ENCODE measurements at places on chromosomes 6 and 20.
A peak's percentile ranks its signal among the peaks of the same experiment; 100 is the strongest.

GRCh38 chr6:155404937-155405336 is 50.7 kb downstream of the NOX3 start:
- no peak for DNase-seq

GRCh38 chr6:12000174-12000573 is 11.9 kb upstream of the HIVEP1 start:
- no peak for DNase-seq

DNA sequence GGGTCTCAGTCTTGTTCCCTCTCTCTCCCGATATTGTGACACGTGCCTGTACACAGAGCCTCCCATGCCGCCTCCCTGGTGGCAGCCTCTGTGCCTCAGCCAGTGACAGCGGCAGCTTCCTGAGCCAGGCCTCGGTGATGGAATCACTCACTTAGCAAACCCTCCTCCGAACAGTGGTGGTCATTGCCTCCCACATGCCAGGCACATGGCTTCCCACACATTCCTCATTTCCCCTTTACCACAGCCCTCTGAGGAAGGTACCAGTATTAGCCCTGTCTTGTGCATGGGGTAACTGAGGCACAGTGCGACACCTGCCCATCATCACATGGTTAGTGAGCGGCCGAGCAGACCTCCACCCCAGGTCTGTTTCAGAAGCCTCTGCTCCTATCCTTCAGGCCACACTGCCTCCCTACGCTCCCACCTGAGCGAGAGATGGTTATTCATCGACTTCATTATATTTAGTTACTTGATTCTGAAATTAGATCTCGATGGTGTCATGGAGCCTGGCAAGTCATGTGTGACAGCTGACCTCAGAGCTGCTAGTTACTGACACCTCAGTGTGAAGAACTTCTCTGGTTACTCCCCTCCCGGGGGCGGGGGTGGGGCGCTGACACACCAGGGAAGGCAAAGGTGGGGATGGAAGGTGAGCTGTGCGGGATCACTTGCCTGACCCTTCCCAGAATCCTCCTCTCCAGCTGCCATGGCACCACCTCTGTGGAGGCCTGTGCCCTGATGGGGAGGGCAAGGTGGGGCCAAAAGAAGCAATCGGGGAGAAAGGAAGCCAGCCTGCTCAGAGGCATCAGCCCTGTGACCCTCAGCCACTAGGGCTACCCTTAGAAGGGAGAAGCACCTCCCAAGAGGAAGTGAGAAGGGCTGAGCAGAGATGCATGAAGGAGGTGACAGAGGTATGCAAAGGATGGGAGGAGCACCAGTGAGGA is 17.9 kb downstream of the MDGA1 start:
- DNase-seq: no peak

DNA sequence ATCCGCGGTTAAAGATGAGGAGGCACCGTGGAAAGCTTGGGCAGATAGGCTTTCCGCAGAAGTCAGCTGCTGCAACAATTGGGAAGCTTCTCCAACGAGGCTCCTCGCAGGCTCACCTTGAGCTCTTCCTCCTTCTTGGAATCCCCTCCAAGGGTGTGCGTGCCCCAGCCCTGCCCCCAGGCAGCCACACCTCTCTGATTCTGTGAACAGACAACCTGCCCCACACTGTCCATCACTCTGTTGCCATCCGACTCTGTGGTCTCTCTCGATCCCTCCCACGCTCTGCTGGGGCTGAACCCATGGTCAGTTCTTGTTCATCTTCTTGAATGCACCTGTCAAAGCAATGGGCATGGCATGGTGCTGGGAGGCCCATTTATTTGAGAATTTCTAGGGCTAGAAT is 31.5 kb downstream of the PACSIN1 start:
- DNase-seq: no peak

DNA sequence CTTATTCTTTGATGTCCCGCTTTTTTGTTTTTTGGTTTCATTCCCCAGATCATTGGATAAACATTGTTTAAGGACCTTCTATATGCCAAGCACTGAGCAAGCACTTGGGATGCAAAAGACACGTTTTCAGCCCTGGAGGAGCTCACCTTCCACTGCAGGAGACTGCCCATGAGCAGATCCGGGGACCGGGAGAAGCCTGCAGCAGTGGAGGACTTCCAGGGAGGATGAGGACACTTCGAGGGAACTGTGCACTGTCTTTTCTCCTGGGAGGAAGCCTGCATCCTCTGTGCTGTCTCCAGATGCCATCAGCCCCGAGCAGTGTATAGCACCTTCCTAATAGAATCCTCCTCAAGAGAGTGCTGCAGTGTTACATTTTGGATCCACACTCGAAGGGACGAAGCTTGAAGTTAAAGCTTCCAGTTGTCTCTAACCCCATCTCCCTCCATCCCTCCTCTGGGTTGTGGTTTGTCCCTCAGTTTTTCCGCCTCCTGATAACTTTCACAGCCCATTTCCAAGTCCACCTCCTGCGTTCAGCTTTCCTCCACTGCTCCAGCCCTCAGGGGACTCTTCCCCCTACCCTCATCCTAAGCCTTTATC is 5.8 kb upstream of the KCNG1 start:
- no peak for DNase-seq

DNA sequence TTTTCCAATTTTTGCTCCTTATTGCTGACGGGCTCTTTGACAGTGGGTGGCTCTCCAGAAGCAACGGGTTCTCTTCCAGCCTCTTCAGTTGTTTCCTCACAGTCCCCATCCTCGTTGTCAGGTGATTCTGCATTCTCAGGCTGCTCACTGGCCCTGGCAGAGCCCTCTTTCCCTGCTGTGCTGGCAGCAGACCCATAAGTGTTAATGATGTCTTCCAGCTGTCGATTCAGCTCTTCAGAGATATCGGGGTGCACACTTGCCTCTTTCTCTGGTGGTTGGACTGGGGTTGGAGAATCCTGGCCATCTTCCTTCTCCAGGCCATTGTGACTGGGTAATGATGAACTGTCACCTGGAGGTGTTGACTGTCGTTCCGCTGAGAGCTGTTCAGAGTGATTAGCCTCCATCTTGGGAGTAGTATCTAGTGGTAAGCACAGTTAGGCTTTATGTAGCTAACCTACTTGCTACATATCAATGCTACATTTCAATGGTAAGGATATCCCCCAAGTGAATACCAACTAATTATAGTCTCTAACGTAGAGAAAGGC is 3.2 kb downstream of the TXLNB start:
- DNase-seq: no peak

DNA sequence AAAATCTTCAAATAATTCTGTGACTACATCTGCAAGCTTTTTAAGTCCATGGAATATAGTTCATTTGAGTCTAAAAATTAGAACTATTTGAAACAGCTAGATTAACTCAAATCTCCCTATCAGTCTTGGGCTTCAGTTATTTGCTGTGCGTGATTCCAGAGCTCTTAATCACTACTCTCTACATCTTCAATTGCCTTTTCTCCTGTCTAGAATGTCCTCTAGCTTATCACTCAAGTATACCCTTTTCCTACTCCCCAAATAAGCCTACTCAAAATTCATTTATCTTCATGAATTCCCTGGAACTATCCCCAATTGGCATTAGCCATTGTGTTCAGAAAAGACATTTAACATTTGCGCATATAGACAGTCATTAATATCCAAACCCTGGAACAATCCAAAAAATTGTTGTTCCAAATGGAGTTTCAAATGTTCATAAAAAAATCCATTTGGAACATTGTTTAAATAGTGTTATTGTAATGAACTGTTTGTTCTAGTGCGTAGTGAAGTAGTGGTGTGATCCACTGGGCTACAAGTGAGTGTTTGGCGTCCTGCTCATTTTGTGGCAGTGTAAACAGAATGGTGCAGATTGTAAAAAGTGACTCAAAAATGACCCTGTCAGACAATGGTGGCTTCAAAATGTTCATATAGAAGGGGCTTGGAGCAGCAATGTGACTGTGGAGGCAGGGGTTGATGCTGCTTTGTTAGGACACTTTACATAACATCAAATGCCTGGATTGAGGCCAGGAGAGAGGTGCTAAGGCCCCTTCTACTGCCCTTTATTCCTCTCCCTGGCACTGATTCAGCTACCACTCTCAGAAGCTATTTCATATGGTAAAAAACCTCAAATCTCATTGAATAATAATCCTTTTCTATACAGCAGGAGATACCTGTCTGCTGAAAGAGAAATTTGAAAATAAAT is 122.3 kb downstream of the KIF6 start:
- no peak for DNase-seq

GRCh38 chr6:108157234-108157980 is 8.4 kb upstream of the NR2E1 start:
- no peak for DNase-seq

DNA sequence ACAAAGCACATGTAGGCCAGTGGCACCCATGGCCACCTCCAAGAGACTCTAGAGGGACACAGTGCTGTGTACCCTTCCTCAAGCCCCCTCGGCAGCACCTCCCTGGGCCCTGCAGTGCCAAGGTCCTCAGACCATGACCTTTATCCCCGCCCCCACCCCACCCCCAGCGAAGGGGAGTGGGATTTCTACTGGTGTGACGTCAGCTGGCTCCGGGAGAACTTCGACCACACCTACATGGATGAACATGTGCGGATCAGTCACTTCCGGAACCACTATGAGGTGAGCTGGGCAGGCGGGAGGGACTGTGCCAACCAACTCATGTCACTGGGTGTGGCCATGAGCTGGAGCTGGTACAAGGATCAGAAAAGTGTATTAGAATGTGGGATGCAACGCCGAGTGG is 38.0 kb downstream of the TTLL9 start:
- no peak for DNase-seq

DNA sequence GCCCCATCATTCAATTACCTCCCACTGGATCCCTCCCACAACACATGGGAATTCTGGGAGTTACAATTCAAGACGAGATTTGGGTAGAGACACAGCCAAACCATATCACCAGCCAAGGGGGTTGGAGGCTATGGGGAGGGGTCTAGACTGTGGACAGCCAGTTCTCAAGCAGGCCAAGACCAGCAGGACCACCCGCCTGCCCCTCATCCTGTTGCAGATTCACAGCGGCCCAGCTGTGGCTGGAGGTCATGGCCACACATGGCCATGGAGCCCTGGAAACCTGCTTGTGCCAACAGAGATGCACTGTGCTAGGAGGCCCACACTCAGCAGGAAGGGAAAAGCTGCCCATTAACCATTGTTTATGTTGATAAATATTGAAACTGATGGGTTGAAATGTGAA is 240.5 kb downstream of the TTLL2 start:
- DNase-seq: no peak

GRCh38 chr6:78916411-78916810 is 49.1 kb downstream of the IRAK1BP1 start:
- no peak for DNase-seq

GRCh38 chr20:5745416-5746030 is 4.7 kb upstream of the SHLD1 start:
- no peak for DNase-seq

- no peak for DNase-seq
Measured at GRCh38 chr20:2771631-2772080, 28.8 kb downstream of the CPXM1 start.

- no peak for DNase-seq
Measured at GRCh38 chr6:27161946-27162603, 85.4 kb upstream of the PRSS16 start.

- DNase-seq: no peak
Measured at GRCh38 chr6:40760887-40761286, 173.7 kb upstream of the LRFN2 start.

GRCh38 chr6:41639809-41640371 is 1.6 kb downstream of the MDFI start:
- DNase-seq: no peak

- no peak for DNase-seq
Measured at GRCh38 chr6:138011413-138011812, 95.8 kb downstream of the PERP start.

- DNase-seq: no peak
Measured at GRCh38 chr20:39716796-39717341, 754.7 kb downstream of the DHX35 start.

DNA sequence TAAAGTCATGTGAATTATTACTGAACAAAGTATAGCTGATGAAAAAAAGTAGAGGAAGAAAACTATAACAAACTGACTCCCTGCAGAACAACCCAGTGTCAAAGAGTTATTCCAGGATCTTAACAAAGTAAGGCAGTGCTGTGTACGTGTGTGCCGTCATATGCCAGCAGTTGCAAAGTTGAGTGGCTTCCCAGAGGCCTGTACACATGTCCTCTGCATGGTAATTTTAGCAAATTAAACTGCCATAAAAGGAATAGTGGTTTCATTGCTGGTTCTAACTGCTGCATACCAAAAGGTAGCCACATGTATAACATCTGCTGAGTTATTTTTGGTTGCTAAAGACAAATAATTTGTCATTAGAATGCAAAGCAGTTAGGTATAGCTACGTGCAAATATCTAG is 44.8 kb downstream of the RIPOR2 start:
- DNase-seq: no peak

DNA sequence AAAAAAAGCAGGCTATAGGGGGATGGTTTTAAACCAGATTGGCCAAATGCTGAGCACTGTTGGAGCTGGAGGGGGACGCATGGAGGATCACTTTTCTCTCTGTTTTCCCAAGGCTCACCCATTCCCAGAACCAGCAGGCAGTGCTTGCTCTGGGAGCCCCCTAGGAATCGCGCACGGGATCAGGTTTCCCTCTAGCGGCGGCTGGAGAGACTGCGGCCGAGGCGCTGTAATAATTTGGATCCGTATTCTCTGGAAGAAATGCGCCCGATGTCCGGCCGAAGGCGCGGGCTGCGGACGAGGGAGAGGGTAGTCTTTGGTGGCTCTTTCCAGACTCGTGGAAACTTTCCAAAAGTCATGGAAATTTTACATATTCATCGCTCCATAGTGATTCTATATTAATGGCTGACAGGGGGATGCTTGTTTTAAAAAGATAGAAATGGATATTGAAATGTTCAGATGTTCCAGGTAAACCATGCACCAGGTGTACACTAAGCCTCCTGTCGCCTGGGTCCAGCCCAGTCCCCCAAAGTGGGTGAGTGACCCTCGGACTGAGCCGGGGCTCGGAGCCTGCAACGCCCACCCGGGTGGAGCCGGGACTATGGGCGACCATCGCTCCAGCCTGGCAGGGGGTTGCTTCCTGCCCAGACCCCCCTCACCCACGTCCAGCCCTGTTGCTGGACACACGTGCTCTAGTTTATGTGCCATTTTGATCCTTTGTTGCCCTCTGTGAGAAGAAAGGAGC is 78.7 kb upstream of the PHACTR3 start:
- DNase-seq: peak; percentile 43

- peak; percentile 41 for DNase-seq
Measured at GRCh38 chr6:42086046-42087035, 36.0 kb downstream of the TAF8 start.

DNA sequence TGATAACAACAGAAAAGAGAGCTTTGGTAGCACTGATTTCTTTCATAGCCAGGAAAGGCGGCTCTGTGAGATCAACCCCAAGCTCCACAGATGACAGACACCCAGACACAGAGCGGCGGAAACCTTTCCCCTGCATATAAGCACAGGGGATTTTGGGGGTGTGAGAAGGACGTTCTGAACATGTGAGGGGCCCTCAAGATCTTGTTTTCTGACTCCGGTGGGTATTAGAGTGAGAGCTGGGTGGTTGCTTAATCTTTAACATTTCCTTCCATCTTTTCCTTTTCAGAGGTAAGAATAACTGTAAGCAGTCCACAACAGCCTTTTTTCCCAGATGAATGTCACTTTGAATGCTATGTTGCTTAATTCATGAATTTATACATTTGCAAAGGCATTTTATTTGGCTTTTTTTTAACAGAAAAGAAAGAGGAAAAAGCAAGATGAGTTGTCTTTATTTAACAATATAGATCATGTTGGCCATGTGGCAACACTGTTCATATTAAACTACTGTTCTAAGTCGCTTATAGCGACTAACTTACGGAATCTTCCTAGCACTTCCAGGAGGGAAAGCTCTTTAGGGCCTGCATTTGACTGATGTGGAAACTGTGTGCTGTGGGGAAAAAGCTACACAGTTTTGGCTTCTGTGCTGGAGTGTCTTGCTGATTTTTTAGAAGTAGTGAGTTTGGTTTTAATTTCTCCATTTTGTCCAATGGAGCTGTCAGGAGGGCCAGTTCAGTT is 80.5 kb upstream of the NAA20 start:
- no peak for DNase-seq
